ENCODE measurements at places on chromosomes 16 and 17. TPM values are rescaled to one million over a fixed set of nuclear protein-coding genes. Genes with fewer than 3 reads are reported as not detected.

KRT36 gene
- total RNA-seq = not detected

TP53TG3B gene
- not detected for total RNA-seq

PRR35 gene
- total RNA-seq = not detected

DNAI2 gene
- total RNA-seq = not detected

SMIM5 gene
- total RNA-seq = 0.62 TPM

TAT gene
- not detected for total RNA-seq

ADGRG3 gene
- total RNA-seq = not detected

CLEC18B gene
- 1.6 TPM for total RNA-seq

GAS7 gene
- 13.6 TPM for total RNA-seq

CES3 gene
- total RNA-seq = 0.32 TPM

MFSD6L gene
- 0.22 TPM for total RNA-seq

SEPTIN12 gene
- not detected for total RNA-seq

ASGR1 gene
- total RNA-seq = 0.32 TPM

EPX gene
- total RNA-seq = not detected

BIRC5 gene
- total RNA-seq = 0.51 TPM

RPRML gene
- 0.89 TPM for total RNA-seq

LHX1 gene
- total RNA-seq = not detected

TSNAXIP1 gene
- 1.2 TPM for total RNA-seq

MPO gene
- total RNA-seq = 0.73 TPM

SPNS3 gene
- 0.17 TPM for total RNA-seq

GUCY2D gene
- not detected for total RNA-seq

KRT33A gene
- total RNA-seq = not detected

FOXN1 gene
- not detected for total RNA-seq

CBX4 gene
- total RNA-seq = 81.9 TPM

CCDC43 gene
- 21.9 TPM for total RNA-seq

CFAP97D1 gene
- not detected for total RNA-seq

C1QL1 gene
- not detected for total RNA-seq

UTS2R gene
- total RNA-seq = not detected

TBC1D3L gene
- total RNA-seq = 4.3 TPM

GAS2L2 gene
- total RNA-seq = 0.17 TPM

CLEC19A gene
- not detected for total RNA-seq

NACA2 gene
- total RNA-seq = not detected

YPEL2 gene
- total RNA-seq = 51.8 TPM

THAP11 gene
- 44.0 TPM for total RNA-seq

NDRG4 gene
- total RNA-seq = 0.96 TPM

CDH15 gene
- not detected for total RNA-seq

CHRNB1 gene
- 6.6 TPM for total RNA-seq

IGFBP4 gene
- total RNA-seq = 31.3 TPM
